Fibroblast of skin of right biceps (primary cell): ENCODE measurements at places on chromosomes 4 and X.

- no peak for DNase-seq
Observed at GRCh38 chr4:15657366-15657765, 2.2 kb upstream of the FBXL5 start.

- DNase-seq: no peak
Observed at GRCh38 chrX:87578978-87579377, 61.4 kb downstream of the KLHL4 start.

- DNase-seq: no peak
Observed at GRCh38 chr4:53644607-53645006, 53.3 kb upstream of the LNX1 start.

DNA sequence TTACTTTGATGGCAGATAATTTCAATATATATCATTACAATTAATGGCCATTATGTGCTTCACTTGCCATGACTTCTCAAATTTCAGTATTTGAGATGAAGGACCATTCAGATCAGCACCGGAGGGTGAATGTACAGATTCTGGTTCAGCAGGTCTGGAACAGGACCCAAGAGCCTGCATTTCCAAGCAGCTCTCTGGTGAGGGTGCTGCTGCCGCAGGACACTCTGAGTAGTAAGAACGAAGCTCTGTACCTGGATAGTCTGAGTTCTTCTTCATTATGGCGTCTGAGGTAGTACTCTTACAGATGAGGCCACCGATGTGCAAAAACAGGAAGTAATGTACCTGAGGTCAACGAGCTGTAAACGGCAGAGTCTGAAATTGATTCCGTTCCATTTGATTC lies 228.2 kb downstream of the FBXW7 start:
- no peak for DNase-seq

DNA sequence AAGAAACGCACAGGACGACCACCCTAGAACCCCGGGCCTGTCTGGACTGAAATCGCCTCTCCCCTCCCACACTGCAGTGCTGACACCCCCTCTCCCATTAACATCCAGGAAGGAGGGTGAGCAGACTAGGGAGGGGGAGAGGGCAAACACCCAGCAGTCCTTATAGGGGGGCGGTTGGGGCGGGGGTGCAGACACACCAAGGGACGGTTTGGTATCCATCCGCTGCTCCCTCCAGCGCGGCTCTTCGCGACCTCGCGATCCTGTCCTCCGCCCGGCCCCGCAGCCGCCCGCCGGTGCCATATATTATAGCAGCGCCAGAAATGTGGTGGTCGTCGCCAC lies 411 bp upstream of the GPRASP1 start:
- no peak for DNase-seq

DNA sequence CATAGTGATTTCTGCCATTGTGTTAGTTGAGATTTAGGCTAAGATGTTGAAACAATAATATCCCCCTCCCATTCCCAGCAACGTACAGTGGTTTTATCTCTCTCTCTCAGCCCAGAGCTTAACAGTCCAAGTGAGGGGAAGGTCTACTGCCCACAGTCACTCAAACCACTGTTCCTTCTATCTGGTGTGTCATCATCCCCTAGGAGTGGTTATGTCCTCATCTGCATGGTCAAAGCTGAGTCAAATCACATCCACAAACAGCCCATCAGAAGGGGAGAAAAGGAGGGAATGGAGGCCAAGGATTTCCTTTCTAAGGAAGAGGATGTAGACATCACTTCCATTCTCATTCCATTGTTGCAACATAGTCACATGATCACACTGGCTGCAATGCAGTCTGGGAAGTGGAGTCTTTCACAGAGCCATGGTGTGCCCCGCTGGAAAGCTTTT lies 42.8 kb upstream of the CHRNA9 start:
- peak; percentile 58 for DNase-seq

- DNase-seq: no peak
Observed at GRCh38 chr4:42159271-42160001, 7.0 kb upstream of the BEND4 start.

DNA sequence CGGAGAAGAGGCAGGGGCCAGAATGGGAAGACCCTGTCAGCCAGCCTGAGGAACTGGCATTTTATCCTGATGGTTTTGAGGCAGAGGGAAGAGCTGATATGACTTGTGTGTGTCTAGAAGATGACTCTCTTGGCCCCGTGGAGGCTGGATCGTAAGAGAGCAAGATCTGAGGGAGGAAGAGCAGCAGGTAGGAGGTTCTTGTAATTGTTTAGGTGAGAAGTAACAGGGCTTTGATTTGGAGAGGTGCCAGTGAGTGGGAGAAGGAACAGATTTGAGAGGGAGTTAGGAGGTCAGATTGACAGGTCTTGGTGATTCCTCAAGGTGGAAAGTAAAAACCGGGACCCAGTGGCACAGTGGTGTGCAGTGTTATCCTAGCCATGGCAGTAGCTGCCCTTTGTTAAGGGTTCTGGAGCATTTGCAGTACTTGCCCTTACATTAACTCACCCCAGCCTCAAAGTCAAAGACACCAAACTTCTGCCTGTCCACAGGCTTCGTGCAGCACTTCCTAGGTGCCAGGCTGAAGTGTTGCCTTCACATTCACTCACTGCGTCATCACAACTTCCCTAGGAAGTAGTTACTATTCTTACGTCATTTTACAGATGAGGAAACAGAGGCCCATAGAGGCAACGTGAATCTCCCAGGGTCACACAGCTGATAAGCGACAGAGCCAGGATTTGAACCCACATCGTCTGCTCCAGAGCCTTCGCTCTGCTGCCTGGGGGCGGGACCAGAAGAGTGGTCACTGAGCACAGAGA lies 23.7 kb downstream of the RTL5 start:
- no peak for DNase-seq

- no peak for DNase-seq
Observed at GRCh38 chr4:158609116-158609515, 62.6 kb downstream of the C4orf46 start.

DNA sequence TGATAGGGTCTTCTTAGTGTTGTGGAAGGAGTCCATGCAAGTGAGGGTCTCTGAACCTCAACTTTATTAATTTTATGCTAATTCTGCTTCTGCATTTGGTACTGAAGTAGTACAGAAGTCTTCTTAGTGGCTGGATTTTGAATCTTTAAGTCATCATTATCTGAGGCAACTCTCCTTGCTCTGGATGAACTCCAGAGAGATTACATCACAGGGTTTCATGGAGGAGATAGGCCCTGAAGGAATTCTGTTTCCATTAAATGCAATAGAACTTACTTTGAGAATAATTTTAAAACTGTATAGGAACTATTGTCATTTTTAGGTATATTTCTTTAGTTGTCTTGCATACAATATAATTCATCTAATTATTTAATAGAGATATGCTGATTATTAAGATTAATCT lies 451.2 kb downstream of the FAT4 start:
- peak; percentile 23 for DNase-seq

GRCh38 chr4:17647927-17648326 lies 33.5 kb downstream of the MED28 start:
- DNase-seq: no peak

DNA sequence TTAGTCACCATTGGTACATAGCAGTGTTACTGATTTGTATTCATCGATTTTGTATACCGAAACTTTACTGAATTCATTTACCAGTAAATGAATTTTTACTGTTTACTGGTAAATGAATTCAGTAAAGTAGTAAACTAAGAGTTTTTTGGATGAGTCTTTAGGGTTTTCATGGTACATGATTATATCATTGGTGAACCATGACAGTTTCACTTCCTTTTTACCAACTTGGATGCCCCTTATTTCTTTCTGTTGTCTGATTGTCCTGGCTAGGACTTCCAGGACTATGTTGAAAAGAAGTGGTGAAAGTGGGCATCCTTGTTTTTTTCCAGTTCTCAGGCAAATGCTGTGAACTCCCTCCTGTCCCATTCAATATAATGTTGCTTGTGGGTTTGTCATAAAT lies 494.9 kb downstream of the GALNTL6 start:
- DNase-seq: no peak

DNA sequence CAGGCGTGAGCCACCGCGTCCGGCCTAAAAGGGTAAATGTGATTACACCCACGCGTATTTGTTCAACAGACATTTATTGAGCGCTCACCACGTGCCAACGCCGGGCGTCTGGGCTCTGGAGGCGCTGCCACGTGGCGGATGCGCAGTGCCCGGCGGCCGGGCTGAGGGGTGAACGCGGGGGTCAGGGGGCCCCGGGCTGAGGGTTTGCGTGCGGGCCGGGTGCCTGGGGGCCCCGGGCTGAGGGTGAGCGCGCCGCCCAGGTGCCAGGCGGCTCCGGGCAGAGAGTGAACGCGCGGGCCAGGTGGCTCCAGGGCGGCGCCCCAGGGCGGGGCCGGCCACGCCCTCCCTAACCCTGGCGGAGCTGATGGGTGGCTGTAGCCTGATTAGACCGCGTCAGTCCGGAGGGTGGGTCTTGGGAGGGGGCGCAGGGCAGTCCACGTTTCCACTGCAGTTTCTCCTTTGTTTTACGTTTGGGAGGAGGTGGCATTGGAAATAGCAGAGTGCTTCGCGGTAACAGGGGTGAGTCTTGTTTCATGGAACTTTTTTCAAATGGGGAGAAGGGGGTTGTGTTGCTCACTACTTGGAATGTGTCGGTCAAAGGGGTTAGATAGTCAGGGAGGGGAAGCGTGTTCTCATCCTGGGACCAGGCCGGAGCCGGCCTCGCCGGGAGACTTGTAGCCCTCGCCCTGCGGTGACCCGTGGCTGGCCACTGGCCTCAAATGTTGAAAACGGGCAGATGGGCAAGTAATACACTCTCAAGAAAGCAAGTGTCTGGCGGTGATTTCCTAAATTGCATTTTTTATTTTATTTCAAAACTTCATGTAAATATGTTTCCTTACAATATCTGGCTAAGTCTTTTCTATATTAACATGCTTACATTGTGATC lies at the start of gene ZFP42:
Gene ZFP42 (plus strand): TSS at position 450 of the 886 bp plus-strand sequence. CDS start 7,037 bp downstream, outside the sequence.
- no peak for DNase-seq
